ENCODE measurements at places on chromosomes 1 and 21. TPM values are rescaled to one million over a fixed set of nuclear protein-coding genes. Genes with fewer than 3 reads are reported as not detected.

Gene ZZZ3
- total RNA-seq, result 47.8 TPM

Gene DMBX1
- total RNA-seq, result not detected

Gene NEXN
- 0.24 TPM for total RNA-seq

Gene S100A9
- not detected for total RNA-seq

DNA sequence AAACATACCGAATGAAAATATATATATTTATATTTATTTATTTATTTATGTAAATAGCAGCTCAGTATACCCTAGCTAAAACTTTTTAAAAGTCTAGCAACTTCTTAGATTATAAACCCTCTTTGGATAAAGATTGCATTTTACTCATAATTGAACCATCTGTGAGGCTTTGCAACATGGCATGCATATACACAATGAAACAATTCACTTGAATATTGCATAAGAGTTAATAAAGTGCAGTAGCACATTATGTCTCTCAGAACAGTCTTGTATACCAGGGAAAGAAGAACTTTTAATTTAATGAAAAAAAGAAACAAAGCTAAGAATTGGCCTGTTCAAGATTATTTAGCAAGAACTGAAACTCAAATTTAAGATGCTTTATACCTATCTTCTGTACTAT lies 1363.9 kb upstream of the ADGRL2 start:
- DNase-seq, result no peak

DNA sequence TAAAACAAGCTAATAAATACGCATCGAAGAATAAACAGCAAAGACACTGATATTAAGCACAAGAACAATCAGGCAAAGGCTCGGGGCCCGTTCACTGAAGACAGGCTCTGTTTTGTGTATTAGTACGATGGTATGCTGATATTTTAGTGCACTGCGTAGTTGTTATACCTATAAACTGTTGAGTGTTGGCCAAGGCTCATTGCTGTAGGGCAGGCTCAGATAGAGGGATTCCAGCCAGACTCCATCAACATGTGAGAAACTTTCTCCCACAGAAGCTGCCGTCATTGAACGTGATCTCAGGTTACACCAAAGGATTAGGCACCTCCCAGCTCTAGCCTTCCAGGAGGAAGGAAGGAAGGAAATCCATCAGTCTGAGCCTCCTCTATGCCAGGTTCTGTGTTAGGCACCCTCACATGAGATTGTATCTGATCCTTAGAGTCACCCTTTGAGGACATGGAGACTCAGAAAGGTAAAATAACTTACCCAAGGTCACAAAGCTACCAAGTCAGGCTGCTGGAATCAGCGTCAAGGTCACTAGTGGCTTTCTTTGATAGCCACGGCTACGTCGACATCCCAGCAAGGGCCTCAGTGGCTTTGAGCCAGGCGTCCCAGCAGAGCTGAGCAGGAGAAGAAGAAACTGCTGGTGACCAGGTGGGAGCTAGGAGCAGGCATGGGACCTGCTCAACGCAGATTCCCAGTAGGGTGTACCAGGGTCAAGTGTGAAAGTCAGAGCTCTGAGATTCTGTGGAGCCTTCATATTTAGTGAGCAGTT lies 14.8 kb downstream of the BCAR3 start:
- no peak for DNase-seq

DNA sequence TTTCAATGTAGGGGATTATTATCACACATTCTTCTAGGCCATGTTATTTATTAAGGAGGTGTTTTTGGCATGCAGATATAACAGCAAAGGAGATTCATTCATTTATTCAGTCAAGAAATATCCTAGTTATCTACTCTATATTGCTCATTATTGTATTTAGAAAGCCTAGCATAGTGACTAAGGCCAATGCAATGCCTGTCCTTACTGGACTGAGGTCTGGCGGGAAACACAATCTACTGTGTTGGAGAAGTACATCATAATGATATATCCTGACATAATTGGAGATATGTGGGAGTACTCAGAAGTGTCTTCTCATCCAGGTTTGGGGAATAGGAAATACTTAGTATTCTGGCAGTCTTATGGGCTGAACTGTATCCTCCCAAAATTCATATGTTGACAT lies 421.5 kb upstream of the USP24 start:
- DNase-seq, result no peak

- no peak for DNase-seq
Measured at GRCh38 chr1:220950576-220950975, 71.3 kb downstream of the HLX start.

GRCh38 chr1:235888119-235888643 lies 21.5 kb upstream of the LYST start:
- peak; percentile 56 for DNase-seq

- no peak for DNase-seq
Measured at GRCh38 chr1:5831600-5832335, 160.5 kb downstream of the NPHP4 start.

- no peak for DNase-seq
Measured at GRCh38 chr1:32825181-32825580, 7.7 kb downstream of the S100PBP start.
